Natural killer cell (primary cell): ENCODE measurements at places on chromosomes 5 and 9. TPM values are rescaled to one million over a fixed set of nuclear protein-coding genes. Genes with fewer than 3 reads are reported as not detected.

Gene DNAI1
- total RNA-seq = not detected

Gene FOXD4
- total RNA-seq = not detected

Gene FAM53C
- total RNA-seq = 73.6 TPM

Gene GMCL2
- total RNA-seq = not detected

Gene PAIP2
- 105 TPM for total RNA-seq
